ENCODE measurements at places on chromosomes 11 and 22.

DNA sequence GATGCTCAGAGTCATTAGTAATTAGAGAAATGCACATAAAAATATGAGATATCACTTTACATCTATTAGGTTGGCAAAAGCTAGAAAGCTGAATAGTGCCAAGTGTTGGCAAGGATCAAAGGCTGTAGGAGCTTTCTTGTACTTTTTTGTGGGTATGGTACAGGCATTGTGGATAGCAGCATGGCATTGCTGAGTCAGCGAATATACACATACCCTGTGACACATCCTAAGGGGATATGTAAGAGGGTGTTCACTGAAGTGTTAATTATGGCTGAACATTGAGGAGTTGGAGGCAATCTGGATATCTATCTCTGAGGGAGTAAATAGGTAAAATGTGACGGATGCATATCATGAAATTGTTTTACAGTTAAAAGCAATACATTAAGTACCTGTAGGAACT is 27.0 kb upstream of the IL18BP start:
- DNase-seq: no peak

DNA sequence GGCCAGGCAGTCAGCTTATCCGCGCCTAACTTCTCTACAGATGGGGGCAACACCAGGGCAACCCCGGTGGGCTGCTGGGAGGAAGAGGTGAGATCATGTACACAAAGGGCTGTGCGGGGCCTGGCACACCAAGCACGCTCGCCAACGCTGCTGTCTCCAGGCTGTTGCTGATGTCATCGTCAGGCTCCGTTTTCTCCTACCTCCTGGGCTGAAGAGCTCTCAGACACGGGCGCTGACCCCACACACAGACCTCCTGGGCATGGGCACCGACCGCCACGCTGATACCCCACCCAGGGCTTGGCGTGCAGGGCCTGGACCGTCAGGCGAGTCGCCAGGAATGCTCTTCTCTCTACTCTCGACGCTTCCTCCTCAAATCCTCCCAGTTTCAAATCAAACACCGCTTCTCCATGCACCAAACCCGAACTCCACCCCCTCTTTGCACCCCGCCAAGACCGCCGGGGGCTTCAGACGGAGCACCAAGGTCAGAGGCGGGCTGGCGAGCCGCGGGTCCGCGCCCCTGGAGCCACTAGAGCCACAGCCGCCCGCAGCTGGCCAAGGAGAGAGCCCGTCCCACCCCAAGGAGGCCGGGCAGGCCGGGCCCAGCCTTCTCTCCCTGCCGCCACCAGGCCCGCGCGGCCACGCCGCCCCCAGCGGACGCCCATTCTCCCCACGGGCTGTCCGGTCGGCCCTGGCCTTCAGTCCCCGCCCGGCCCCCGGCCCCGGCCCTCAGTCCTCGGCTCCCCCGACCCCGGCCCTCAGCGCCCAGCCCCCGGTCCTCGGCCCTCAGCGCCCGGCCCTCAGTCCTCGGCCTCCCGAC is 772 bp downstream of the SBF1 start:
- DNase-seq: no peak

DNA sequence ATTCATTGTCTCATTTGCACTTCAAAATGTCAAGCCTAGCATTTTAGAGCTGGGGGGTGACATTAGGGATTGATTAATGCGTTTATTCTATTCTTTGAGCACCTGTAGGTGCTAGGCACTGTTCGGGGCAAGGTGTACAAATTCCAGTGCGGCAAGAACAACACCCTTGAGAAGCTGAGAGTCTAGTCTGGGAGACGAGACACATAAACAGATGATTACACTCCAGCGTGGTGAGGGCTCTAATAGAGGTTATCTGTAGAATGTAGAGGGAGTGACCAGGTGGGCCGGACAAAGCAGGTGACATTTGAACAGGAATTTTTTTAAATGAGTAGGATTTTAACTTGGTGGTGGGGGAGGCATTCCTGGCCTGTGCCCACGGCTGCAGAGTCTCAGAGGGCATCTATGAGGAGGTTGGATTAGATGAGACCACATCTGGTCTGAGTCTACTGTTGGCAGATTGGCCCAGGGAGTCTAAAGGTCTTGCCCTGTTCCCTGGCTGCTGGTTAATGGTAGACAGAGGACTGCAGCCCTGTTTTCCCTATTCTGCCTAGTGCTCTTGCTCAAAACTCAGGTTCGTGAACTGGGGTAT is 970 bp downstream of the CAT start:
- DNase-seq: no peak

DNA sequence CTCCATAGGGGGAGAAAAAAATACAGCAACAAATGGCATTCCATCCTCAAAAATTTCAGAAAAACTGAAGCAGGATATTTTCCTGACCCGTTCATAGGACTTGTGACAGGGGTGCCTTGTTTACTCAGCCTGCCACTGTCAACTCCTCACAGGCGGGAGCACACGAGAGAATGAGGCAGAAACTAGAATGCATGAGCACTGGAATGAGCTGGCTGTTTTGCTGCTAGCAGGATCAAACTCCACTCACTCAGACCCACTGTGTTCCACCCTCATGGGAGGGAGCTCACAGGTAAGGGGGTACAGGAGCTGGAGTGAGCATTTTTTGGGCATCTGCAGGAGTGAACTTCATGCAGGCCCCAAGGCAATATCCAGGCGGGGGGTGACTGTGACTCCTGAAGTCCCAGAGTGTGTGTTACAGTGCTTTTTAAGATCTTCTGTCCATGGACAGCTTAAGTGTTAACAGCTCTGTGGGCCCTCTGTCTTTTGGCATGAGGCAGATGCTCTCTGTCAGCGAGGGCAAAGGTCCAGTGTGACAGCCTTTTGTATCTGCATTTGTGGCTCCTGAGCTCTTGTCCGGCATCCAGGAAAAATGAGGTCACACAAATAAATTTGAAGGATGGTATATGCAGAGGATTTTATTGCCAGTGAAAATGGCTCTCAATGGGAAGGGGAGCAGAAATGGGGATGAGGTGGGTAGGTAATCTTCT is 905.7 kb upstream of the TENM4 start:
- DNase-seq: no peak

DNA sequence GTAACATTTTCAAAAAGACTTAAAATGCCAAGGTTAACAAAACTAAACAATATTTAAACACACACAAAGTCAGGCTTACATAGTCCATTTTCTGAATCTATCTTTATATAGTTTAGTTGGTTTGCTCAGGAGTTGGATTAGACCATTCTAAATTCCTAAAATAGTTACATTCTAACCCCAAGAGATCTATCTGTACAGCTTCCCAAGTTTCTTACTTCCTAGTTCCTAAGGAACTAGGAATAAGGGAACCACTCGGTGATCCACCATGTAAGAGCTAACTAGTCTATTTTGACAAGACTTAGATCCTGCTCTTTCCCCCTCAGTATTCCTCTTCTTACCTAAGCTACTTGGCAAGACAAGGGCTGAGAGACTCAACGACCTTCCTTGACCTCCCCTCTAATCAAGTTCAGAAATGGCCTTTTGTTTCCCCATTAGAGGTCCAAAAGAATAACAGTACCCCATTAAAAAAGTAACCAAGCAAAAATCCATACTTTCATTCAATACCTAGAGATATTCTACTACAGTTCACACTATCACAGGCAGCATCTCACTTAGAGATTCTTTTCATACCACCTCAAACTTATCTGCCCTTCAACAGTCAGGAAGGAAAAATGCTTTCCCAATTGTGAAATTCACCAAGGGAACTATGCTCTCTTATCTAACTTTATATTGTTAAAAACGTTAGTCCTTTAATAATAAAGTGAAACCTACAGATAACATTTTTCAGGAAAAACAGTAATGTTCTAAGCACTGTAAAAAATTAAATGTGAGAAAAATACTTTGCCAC is 253.1 kb downstream of the TTC28 start:
- DNase-seq: no peak

DNA sequence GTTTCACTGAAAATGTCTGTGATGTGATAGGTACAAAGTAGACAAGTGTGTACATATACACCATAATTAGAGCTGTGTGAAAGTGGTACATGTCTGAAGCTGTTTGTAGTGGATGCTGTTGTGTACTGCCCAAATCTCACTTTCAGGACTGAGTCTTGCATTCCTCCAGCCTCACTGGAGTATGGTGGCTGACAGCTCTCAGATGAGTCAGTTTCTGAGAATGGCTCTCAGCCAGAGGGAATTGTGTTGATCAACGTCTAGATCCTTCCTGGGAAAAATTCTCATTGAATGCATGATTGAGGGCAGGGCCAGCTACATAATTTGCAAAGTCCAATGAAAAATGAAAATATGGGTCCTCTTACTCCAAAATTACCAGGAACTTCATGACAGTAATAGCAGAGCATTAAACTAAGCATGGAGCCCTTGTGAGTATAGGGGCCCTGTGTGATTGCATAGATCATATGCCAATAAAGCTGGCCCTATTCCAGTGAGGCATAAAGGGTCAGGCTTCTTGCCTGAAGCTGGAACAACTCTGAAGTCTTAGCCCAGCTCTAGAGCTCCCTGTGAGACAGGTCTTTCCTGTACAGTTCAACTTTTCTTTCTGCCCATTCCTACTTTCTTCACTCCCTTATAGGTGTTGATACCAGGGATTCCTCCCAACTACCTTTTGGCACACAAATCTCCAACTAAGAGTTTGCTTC is 10.8 kb upstream of the CYP2R1 start:
- no peak for DNase-seq

- DNase-seq: no peak
These were observed 135.8 kb upstream of the TIMP3 start for GRCh38 chr22:32665676-32666075.

DNA sequence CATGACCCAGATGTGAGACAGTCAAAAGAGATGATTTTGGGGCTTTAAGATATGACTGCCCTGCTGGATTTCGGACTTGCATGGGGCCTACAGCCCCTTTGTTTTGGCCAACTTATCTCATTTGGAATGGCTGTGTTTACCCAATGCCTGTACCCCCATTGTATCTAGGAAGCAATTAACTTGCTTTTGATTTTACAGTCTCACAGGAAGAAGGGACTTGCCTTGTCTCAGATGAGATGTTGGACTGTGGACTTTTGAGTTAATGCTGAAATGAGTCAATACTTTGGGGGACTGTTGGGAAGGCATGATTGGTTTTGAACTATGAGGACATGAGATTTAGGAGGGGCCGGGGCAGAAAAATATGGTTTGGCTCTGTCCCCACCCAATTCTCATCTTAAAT is 88.4 kb downstream of the RSF1 start:
- no peak for DNase-seq

- no peak for DNase-seq
These were observed 61.5 kb downstream of the MSANTD4 start for GRCh38 chr11:105960252-105961245.

Data from stimulated activated CD8-positive, alpha-beta memory T cell treated with anti-CD3 and anti-CD28 coated beads, Interleukin-15, amount 100 ng/mL, for 1 hour (primary cell).